ENCODE measurements at places on chromosomes 6 and 20.

DNA sequence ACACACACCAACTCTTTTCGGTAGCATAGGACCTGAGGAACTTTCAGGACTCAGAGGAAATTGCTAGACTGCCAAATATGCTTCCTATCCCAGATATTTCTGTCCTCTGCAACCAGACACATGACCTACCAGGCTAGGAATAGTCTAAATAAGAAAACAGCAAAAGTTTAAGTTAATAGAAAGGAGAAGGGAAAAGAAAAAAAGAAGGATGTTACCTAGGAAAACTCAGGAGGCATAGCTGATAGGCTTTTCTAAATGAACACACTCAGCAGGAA lies 74.6 kb downstream of the MAP3K5 start:
- DNase-seq = no peak

DNA sequence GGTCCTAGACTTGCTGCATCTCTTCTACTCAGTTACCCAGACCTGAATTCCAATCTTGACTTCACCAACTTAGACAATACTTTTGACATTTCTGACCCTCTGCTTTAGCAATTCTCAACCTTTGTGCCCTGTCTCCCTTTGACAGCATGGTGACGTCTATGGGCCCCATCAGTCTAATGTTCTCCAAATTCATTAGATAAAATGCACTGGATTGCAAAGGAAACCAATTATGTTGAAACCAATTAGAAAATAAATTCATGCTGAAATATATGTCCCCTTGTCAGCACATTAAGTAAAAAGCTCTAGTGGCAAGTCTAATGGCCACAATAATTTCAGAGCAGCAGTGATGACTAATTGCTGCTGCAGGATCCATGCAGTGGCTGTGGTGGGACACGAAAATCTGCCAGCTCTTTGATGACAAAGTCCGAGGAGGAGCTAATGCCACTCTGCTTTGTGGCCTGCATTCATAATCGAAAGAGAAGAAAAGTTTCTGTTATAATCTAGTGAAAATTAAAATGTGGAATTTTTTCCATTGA lies 64.0 kb downstream of the BFSP1 start:
- no peak for DNase-seq

- no peak for DNase-seq
Observed at GRCh38 chr6:112941613-112942012, 594.5 kb downstream of the RFPL4B start.

- DNase-seq = no peak
Observed at GRCh38 chr6:124573953-124574352, 388.3 kb upstream of the RNF217 start.

GRCh38 chr6:36609582-36609981 lies 15.4 kb downstream of the SRSF3 start:
- DNase-seq = no peak

- no peak for DNase-seq
Observed at GRCh38 chr6:169779896-169780295, 28.5 kb downstream of the ERMARD start.

DNA sequence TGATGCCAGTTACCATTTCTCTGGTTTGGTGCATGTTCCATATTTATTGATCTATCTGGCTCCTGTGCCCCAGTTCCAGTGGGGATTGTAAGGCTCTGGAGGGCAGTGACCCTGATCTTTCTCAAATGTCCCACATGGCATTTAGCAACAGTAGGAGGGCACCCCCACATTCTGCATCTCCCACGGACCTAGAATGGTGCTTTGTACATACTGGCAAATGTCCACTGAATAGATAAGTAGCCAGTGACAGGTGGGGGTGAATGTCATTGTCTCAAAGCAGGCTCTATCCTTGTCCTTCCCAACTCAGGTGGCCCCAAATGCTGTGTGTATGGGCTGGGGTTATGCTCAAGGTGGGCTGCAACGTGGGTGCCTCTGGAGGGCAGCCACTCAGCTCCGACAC lies 84.2 kb downstream of the TMEM242 start:
- no peak for DNase-seq

DNA sequence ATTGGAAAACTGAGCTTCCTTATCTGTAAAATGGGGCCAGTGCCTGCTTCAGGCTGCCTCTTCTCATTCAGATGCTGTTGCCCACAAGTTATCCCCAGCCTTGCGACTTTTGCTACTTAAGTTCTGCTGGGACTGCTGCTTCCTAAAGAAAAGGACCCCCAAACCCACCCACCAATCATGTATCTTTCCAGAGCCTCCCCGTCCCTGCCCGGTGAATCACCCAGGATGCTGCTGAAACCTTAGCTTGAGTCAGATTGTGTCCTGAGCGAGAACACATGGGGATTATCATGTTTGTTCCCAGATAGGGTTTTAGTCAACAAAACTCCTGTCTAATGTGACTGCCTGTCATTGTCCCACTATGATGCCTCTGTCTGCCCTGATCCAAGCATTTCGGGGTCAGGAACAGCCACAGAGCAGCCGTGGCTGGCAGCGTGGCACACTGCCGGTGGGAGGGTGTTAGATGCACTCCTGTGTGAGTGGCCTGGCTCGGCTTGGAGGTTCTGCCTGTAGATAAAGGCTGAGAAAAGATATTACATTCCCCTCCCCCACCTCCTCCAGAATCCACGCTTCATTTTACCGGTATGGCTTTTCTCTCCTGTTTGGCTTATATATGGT lies 79.9 kb downstream of the TOX2 start:
- DNase-seq = no peak

DNA sequence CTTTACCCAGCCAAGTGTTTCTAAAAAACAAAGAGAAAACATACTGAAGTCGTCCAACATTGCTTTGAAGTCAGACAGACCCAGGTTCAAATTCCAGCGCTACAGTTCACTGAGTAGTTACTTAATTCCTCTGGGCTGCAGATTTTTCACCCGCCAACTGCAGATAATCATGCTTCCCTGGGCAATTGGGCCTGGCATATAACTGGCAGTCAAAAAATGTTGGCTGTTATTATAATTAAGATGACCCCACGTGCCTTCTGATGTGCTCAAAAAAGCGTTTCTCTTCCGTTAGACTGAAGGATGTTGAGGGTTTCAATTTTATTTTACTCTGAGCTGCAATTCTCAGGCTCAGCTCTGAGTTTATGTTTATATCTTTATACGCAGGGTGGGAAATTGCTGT lies 156.1 kb upstream of the CITED2 start:
- DNase-seq = no peak

- DNase-seq = no peak
Observed at GRCh38 chr6:76774781-76775384, 688.4 kb downstream of the HTR1B start.

GRCh38 chr6:110351986-110352385 lies 6.2 kb downstream of the METTL24 start:
- DNase-seq = no peak

- no peak for DNase-seq
Observed at GRCh38 chr6:7139835-7140470, 32.2 kb downstream of the RREB1 start.

GRCh38 chr6:70099732-70100131 lies 203.2 kb downstream of the COL9A1 start:
- DNase-seq = no peak

DNA sequence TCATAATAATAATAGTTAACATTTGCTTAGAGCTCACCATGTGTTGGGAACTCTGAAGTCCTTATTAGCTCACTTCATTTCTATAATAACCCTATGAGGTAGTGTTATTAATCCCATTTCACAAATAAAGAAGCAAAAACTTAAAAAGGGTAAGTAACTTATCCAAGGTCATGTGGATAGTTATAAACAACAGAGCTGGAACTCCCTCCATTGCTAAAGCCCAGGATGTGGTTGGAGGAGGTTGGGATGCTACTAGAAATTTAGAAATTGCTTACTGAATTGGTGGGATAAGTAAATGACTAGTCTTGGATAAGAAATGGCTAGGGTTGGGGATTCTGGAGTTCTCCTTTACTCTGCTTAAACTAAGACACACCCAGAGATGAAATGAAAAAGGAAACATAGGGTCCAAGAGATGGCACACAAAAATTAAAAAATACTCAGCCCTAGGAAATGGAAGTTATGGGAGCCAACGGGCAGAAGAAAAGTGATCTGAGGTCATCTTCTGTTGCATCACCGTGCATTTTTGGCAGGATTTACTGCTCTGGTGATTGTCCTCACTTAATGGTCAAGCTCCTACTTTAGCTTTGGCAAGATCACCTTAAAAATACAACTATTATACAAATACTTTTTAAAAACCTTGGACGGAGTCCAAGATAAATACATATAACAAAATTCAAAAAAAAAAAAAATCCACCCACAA lies 7.7 kb upstream of the CLIC5 start:
- DNase-seq = no peak

- no peak for DNase-seq
Observed at GRCh38 chr20:62799036-62799435, 2.8 kb downstream of the MRGBP start.

DNA sequence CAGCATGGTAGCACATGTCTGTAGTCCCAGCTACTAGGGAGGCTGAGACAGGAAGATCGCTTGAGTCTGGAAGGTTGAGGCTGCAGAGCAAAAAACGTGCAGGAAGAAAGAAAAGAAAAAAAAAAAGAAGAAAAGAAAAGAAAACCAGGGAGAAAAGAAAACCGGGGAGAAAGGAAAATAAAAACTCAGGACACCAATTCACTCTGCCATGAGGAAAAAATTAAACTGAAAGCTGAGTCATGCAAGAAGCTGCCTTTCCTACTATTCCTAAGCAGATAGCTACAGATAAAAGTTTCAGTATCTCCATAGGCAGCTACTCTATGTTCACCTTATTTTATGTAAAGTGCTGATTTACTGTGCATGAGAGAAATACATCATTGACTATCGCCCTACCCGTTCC lies 10.5 kb downstream of the PTGIS start:
- DNase-seq = no peak

- no peak for DNase-seq
Observed at GRCh38 chr6:31829633-31830283, 2.2 kb downstream of the HSPA1B start.

- no peak for DNase-seq
Observed at GRCh38 chr6:81890846-81891245, 138.4 kb upstream of the TENT5A start.

DNA sequence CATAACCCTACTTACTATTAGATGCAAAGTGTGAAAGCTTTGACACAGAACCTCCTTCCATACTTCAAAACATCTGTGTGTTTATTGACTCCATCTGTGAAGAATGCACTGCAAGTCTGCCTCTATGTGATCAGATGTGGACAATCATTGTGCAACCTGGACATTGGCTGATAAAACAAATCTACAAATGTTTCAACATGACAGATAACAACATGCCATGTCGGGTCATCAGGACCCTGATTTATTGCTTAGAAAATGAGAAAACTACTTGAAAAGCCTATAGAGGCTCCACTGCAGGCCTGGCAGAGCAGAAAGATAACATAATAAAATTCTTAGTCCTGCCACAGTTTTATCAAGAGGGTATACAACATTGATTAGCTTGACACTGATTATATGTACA lies 1286.4 kb downstream of the GRIK2 start:
- DNase-seq = no peak

DNA sequence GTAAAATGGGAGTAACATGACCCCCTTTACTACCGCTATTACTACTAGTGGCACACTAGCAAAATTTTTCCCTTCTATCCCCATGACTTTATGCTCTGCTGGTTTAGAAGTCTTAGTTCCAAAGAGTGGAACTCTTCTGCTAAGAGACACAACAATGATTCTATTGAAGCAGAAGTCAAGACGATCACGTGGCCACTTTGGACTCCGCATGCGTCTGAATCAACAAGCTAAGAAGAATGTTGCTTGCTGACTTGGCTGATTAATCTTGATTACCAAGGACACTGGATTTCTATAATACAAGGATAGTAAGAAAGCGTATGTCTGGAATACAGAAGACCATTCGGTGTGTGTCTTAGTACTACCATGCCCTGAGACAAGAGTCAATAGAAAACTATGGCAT lies 244.7 kb upstream of the BTBD3 start:
- DNase-seq = no peak

DNA sequence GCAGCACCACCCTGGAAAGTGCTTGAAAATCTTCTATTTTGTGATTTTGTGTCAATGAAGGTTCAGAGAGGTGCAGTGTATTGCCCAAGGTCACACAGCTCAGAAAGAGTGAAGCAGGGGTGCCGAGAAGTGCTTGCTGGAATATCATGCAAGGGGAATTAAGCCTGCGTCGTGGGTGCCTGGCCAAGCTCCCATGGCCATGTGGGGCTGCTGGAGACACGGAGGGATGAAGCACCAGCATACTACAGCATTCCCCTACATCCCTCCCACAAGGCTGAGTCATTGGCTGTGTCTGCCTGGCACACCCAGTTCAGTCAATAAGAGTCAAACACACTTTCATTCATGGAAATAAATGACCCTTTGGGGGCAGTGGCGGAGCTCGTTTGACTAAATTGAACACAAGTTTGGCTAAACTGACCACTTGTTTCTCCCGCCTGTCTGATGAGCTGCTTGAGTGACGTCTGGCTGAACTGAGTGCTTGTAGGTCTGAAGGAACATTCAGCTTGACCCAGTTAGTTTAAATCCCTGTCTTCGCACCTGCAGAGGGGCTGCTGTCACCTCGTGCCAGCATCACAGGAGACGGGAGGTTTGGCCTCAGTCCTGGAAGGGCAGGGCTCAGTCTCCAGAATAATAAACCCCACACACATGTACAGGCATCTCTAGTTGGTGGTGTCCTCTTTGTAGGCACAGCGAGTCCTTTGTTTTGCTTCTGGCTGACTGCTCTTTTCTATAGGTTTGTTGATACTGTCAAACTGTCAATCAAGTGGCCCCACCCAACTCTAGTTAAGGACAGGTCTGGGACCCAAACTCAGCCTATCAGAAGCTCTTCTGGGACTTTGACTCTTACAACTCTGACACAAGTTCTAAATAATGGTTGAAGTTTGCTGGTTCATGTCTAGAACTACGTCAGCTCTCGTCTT lies 8.4 kb upstream of the TGM2 start:
- DNase-seq = no peak
